Smooth muscle cell of the coronary artery (primary cell): ENCODE measurements at places on chromosomes 2 and 18. TPM values are rescaled to one million over a fixed set of nuclear protein-coding genes. Genes with fewer than 3 reads are reported as not detected.

The REG3G gene
- not detected in 2 replicates for total RNA-seq

The DOCK10 gene
- total RNA-seq, result 1.3 and 28.9 TPM in 2 replicates

The SF3B6 gene
- total RNA-seq, result 89.5 and 156 TPM in 2 replicates

The ADD2 gene
- under 0.01 and 0.35 TPM in 2 replicates for total RNA-seq

The TMEM247 gene
- total RNA-seq, result not detected in 2 replicates

The CAPN14 gene
- 0.08 and 0.12 TPM in 2 replicates for total RNA-seq

The GLI2 gene
- 1.1 and 6.1 TPM in 2 replicates for total RNA-seq

The SPDYA gene
- 0.12 and 0.53 TPM in 2 replicates for total RNA-seq

The LMAN1 gene
- 119 and 174 TPM in 2 replicates for total RNA-seq

The COL4A4 gene
- 6.8 and 18.7 TPM in 2 replicates for total RNA-seq

The ABCB11 gene
- not detected in 2 replicates for total RNA-seq

The GPR148 gene
- not detected in 2 replicates for total RNA-seq

The ASB3 gene
- total RNA-seq, result 26.2 and 27.3 TPM in 2 replicates

The C2orf80 gene
- total RNA-seq, result not detected in 2 replicates
